ENCODE measurements at places on chromosomes 13 and 19. TPM values are rescaled to one million over a fixed set of nuclear protein-coding genes. Genes with fewer than 3 reads are reported as not detected.

The WDR88 gene
- not detected for total RNA-seq

The HIPK4 gene
- not detected for total RNA-seq

The KLK15 gene
- not detected for total RNA-seq

The CCDC8 gene
- total RNA-seq: 6.1 TPM

The TMPRSS9 gene
- not detected for total RNA-seq

The SEMA6B gene
- 5.7 TPM for total RNA-seq

The PDX1 gene
- total RNA-seq: not detected

The USE1 gene
- total RNA-seq: 45.3 TPM

The PLK5 gene
- total RNA-seq: not detected

The FGF21 gene
- total RNA-seq: not detected

The CPAMD8 gene
- 5.6 TPM for total RNA-seq

The ZNF665 gene
- total RNA-seq: 16.8 TPM

The CTU1 gene
- 7.1 TPM for total RNA-seq
